B cell (primary cell): ENCODE measurements at places on chromosomes 12 and 14. TPM values are rescaled to one million over a fixed set of nuclear protein-coding genes. Genes with fewer than 3 reads are reported as not detected.

DNA sequence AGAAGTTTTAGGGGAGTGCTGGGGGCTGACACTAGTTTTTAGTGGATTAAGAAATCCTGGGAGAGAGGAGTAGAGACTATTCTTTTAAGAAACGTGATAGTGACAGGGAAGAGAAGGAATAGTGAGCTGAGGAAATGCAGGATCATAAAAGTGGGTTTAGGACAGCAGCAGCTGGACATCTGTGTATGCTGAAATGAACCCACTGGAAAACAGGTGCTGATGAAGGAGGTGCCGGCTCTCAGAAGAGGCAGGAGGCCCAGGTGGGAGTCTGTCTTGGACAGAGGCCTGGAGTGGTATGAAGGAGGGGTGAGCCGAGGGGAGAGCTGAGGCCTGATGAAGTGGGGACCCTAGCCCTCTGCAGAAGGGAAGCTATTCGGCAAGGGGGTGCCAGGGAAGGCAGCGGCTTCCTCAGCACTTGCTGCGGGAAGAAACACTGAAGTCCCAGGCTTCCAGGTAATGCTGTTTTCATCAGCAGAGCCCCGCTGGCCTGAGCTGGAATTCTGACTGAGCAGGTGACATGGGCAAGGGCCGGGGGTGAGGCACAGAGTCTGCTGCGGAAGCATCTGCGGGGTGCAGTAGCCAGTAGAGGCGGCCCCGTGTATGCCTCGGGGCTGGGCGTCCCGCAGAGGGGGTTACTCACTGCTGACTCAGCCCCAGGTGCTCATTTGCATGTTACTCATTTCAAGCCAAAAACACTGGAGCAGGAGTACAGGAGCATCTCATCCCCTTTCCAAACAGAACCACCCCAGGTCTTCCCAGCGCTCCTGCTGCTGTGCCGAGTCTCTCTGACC is 89.7 kb downstream of the TMCC3 start:
- H3K4me1 ChIP-seq: peaks cover 21% of the 10 kb centered on the region
- H3K4me3 ChIP-seq: no peak overlapping the region
- peak; percentile 42 for DNase-seq
- no peak overlapping the region for H3K27ac ChIP-seq
- no peaks in the 10 kb centered on the region for H3K36me3 ChIP-seq

The INSM2 gene
- total RNA-seq: not detected in 2 replicates

The INHBC gene
- 0.17 TPM in 1 of 2 replicates, not detected in the other for total RNA-seq

The SLCO1B3 gene
- total RNA-seq: not detected in 2 replicates

DNA sequence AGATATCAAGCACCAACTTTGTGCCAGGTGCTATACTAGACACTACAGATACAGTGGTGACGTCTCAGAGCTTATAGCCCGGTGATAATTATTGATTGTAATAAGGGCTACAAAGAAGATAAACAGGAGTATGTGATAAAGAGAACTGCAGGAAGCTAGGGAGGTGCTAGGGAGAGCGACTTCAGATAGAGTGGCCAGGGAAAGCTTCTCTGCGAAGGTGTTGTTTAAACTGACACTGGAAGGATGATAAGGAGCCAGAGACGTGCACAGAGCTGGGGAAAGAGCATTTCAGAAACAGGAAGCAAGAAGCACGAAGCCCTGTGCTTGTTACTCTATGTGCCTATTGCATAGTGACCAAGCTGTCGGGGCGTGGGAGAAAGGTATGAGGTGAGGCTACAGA is 48.1 kb upstream of the OTX2 start:
- DNase-seq: no peak
- no peak overlapping the region for H3K27ac ChIP-seq
- no peak overlapping the region for H3K4me3 ChIP-seq
- H3K4me1 ChIP-seq: no peaks in the 10 kb centered on the region
- no peaks in the 10 kb centered on the region for H3K36me3 ChIP-seq

DNA sequence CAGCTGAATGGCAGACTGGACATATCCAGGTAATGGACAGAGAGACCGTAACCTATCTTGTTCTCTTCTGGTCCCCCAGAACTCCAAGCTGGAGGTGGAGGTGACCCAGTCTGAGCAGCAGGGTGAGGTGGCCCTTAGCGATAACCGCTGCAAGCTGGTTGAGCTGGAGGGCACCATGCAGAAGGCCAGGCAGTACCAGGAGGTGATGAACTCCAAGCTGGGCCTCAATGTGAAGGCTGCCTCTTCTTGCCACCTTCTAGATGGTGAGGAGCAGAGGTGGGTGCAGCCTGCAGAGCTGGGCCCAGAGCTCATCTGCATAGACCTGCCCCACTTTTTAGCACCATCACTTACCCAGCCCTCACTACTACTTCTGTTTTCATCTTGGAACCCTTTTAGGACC is 7.2 kb upstream of the KRT86 start:
- H3K27me3 ChIP-seq: no peaks in the 10 kb centered on the region
- H3K36me3 ChIP-seq: no peaks in the 10 kb centered on the region
- no peak for DNase-seq
- no peak overlapping the region for H3K4me3 ChIP-seq
- H3K27ac ChIP-seq: no peak overlapping the region
- no peaks in the 10 kb centered on the region for H3K4me1 ChIP-seq
